ENCODE measurements at places on chromosomes 16 and 17. TPM values are rescaled to one million over a fixed set of nuclear protein-coding genes. Genes with fewer than 3 reads are reported as not detected.
A peak's percentile ranks its signal among the peaks of the same experiment; 100 is the strongest.

The HOXB2 gene
- total RNA-seq, result 32.8 TPM

The GPR179 gene
- not detected for total RNA-seq

DNA sequence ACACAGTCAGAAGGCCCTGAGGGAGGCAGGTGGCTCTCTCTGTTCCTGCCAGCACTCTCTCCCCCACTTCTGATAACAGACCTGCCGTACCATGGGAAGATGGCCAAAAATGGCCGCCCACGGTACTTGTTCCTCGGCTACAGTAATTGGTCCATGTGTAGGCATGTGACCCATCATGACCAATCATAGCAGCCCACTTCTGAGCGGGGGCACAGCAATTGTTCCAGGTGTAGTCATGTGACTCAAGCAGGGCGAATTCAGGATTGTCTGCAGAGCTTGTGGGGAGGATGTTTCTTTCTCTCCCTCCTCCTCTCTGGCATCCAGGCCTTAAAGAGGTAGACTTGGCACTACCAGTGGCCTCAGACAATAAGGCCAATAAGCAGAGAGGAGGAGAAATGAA lies 250.4 kb downstream of the MRTFB start:
- no peak for DNase-seq

- no peak for DNase-seq
Measured at GRCh38 chr17:60060474-60060873, 18.2 kb downstream of the HEATR6 start.

DNA sequence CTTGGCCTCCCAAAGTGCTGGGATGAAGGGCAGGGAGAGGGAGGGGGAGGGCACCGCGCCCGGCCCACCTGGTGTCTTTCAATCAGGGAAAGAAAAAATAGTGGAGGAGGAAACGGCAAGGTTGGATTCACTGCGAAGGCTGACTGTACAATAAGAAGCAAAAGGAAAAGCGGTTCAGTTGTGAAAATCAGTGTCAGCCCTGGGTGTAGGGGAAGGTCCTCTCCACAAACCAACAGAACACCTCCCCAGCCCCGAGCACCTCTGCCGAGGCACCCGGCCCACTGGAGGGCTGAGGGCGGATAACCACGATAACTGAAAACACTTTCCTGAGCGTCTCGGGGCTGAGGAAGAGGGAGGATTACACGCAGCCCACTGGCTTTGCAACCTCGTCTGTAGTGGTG lies 1.4 kb upstream of the SPG7 start:
- peak; percentile 17 for DNase-seq

DNA sequence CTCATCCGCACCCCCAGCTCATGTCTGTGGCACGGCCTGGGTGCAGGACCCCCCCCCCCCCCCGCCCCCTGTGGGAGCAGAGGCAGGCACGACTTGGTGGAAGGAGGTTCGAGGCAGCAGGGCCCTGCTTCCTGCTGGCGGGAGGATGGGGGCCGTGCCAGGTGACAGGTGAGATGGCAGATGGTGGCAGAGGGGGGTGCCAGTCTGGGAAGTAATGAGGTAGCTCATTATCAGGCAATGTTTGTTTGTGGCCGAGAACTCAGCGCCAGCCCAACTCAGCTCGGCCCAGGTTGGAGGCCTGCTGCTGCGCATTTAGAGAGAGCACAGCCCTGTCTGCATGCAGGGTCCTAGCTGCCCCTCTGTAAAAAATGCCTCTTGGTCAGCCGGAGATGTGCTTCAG lies 40.1 kb upstream of the JPH3 start:
- DNase-seq, result no peak

DNA sequence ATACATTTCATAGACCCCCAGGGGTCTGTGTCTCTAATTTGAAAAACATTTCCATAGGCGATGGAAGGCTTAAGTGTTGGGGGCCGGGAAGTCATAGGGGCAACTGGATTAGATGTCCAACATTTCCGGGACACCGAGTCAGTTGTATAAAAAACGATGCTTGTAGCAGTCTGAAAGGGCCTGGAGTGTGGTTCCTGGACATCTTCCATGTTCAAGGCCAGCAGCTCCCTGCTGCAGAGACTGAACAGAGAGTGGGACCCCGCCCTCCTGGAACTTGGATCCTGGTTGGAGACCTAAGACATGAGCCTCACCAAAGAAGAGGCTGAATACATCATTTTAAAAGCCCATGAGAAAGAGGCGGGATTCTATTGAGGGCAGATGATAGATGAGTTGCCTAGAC lies 82.0 kb upstream of the ZNF423 start:
- DNase-seq, result no peak

GRCh38 chr17:45016237-45016636 lies 35.2 kb downstream of the DCAKD start:
- DNase-seq, result no peak
